Stimulated activated CD8-positive, alpha-beta memory T cell treated with anti-CD3 and anti-CD28 coated beads, Interleukin-2, amount 100 ng/mL, for 1 hour (primary cell): ENCODE measurements at places on chromosomes 5 and 9.

DNA sequence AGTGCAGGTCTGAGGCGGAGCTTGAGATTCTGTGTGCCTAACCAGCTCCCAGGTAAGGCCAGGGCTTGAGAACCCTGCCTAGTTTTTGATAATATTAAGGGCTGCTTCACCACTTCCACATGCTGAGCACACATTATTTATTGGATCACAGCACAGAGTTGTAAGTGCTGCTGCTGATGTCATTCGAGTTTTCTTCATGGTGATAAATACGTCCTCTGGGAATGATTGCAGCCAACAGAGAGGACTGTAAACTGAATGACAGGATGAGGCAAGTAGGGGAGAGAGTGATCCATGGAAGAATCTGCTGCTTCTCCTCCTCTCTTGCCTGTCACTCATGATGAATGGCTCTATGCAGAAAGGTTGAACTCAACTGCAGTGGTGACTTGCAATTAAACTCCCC, 77.9 kb upstream of the VPS13A start:
- DNase-seq = no peak

DNA sequence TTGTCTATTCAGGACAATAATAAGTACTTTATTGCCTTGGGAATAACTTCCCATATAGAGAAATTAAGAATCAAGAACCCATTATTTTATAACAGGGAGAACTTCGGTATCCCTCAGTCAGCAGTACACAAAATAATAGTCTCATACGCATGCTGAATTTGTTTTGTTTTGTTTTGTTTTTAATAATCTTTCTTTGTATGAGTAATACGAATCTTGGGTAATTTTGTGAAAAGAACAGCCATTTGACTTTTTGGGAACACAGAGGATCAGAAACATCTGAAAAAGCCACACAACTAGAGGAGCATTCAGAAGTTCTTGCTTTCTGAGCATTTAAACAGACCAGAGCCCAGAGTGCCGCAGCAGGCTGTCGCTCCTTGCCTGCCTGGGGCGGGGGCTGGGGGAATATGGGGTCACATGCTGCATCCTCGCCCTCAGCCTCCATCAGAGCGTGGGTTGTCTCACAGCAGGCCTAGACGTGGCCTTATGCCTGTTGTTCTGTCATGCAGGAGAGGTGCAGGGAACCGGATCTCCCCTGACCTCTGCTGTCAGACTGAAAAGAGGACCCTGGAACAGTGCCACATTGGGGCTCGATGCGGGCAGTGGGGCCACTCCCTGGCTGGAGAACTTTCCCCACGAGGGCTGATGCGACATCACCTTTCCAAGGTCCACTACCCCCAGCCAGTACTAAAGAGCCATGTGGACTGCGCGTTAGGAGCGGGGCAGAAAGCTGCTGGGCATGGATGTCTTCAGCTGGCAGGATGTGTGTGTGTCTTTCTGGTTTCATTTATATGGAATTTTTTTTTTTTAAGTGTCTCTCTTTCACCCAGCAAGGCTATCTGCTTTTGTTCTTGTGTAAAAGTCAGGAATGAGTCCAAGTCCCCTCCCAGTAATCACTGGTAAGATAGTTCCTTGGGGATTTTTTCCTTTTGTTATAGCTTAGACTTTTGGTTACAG, 133.4 kb upstream of the OTULINL start:
- no peak for DNase-seq

- no peak for DNase-seq
Observed at GRCh38 chr5:126355940-126356339, 67.3 kb upstream of the GRAMD2B start.

GRCh38 chr9:121073038-121073437, 1.7 kb upstream of the CNTRL start:
- DNase-seq = no peak

GRCh38 chr9:72322259-72322658, 42.7 kb downstream of the ZFAND5 start:
- no peak for DNase-seq

DNA sequence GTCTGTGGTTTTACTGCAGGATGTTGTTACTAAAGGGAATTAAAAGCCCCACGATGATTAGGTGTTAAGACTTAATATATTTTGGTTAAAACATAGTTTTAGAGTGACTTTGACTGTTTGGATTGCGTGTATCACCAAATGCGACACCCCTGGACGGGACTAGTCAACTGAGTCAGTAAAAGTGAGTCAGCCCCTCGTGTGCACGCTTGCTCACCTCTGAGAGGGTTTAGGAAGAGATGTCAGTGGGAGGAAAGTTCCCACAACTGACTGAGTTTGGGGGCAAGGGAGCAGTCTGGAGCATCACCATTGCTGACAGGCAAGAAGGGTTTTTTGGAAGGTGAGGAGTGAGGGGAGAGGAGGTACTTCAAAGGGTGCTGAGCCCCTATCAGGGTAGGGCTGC, 14.4 kb upstream of the DMRT3 start:
- no peak for DNase-seq

DNA sequence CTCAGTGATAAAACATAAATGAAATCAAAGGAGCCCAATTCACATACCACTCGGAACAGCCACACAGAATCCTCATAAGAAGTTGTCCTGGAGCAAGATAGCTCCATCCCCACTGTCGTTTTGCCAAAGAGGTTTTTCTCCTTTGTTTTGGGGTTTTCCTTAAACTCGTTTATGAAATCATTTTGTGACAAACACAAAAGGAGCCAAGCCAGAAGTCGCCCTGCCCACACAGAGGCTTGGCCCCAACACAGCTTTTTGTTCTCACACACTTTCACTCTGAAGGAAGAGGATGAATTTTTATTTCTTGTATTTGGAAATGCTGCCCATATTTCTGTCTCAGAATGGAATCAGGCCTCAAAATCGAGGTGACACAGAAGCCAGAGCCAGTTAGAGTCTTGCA, 113.4 kb downstream of the HSD17B3 start:
- DNase-seq = no peak

GRCh38 chr9:108290839-108291585, 564.8 kb downstream of the ACTL7B start:
- DNase-seq = no peak

- no peak for DNase-seq
Observed at GRCh38 chr9:4866239-4866969, 73.7 kb downstream of the RCL1 start.

DNA sequence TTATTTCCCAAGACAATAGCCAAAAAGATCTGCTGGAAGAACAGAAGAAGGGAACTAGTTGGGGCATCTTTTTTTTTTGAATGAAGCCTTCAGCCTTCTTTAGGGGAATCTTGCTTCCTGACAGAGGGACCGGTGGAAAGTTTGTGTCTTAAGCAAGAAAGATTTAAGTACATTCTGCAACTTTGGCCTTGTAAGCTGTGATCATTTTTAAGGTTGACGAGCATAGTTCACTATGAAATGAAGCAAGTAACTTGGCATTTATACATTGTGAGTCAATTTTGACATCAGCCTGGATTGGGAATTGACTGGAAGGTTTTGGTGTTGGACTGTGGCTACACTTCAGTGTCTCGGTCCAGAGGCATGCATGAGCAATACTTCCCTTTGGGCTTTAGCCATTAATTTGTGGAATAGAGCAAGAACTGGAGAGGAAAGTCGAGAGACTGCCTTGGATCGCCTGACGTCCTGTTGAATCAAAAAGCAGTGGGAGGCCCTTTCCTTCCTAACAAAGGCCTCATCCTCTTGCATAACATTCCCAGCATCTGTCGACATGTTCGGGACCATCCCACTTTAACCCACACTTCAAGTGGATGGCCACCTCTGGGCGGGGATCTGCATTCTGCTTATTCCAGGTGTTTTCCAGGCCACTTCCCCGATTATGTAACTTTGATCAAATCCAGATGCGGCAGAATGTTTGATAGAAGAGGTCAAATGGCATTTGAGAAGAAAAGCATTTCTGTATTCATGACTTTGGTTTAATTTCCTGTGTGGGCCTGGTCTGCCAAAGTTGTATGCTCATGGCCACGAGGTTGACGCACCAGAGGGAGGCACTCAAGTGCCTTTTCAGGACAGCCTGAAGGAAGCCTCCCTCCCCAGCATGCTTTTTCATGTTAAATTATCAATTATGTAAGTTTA, 12.5 kb downstream of the ABL1 start:
- no peak for DNase-seq

- no peak for DNase-seq
Observed at GRCh38 chr5:10709409-10709808, 51.6 kb downstream of the DAP start.

DNA sequence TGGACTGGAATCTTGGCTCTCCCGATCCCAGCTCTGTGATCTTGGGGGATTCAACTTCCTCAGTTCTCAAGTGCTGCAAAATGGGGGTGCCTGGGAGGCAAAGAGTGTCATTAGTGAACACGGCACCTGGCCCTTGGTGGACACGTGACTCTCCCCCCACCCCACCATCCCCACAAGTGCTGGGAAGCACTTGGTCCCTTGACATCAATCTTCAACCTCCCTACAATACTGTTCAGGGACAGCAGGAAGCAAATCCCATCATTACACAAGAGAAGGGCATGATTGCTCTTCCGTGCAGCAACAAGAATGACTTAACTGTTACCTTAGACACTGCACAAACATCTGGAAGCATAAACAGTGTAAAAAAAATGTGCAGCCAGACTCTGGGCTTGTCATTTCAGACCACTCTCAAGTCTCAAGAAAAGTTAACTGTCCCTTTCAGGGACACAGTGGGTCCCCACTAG, 61.4 kb downstream of the PSMB7 start:
- no peak for DNase-seq

- DNase-seq = no peak
Observed at GRCh38 chr9:124266139-124266825, 8.5 kb downstream of the NEK6 start.

DNA sequence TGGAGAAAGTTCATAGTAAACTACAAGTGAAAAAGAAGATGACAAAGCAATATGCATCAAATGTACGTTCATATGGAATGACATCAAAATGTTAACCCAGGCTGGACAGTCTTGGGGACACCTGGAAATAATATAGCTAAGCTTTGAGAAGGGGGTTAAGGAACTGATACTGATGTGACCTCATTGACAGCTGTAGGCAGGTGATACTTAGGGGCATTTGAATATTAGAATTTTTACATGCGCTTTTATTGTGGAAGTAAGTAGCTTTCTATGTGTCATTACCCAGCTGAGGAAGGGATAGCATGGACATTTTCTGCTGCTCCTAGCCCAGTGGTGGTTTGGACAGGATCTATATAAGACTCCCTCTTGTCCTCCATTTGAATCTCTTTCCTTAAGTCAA, 299.7 kb downstream of the CWC27 start:
- no peak for DNase-seq

GRCh38 chr5:150636391-150637244, 3.8 kb upstream of the SYNPO start:
- no peak for DNase-seq

DNA sequence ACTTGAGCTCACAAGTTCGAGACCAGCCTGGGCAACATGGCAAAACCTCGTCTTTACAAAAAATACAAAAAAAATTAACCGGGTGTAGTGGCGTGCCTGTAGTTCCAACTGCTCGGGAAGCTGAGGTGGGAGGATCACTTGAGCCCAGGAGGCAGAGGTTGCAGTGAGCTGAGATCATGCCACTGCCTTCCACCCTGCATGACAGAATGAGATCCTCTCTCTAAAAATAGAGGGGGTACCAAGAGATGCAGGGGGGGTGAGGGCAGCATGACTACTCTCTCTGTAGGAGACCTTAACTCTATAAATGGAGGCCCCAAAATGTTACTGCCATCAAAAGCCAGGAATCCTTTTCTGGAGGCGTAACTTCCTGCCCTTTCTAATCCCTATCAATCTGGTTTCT, 243.9 kb downstream of the DOCK8 start:
- no peak for DNase-seq

- no peak for DNase-seq
Observed at GRCh38 chr9:33950371-33950770, 98.3 kb downstream of the UBAP2 start.

- no peak for DNase-seq
Observed at GRCh38 chr5:146213210-146213826, 9.9 kb downstream of the RBM27 start.

GRCh38 chr5:76388236-76388635, 14.8 kb upstream of the IQGAP2 start:
- no peak for DNase-seq

GRCh38 chr9:98201102-98201501, 8.7 kb upstream of the CORO2A start:
- DNase-seq = no peak

GRCh38 chr9:77005216-77005615, 14.2 kb upstream of the FOXB2 start:
- DNase-seq = no peak

DNA sequence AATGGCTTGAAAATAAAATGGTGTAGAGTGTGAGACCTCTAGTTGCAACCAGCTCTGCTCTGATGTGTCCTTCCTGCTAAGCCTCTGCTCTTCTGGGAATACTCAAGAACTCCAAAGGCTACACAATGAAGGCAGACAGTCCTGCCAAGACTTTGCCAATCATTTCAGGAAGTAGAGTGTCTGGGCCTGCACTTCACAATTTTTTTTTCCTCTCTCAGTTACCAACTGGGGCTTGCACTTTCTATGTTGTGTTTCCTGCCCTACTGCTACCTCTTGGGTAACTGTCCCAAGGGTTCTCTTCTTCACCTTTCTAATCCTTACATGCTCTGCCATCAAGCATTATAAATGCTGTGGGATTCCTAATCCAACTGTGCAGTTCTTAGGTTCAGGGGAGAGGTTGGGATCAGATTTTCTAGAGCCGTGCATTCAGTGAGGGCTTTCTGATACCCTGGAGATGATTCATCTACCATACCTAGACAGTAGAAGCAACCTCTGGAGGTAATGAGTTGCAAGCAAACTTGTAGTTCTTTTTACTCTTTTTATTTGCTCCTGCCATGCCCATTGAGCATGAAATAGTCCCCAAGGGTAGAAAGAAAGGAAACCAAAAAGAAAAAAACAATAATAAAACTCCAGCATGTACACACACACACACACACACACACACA, 365.9 kb downstream of the MLLT3 start:
- DNase-seq = no peak

GRCh38 chr9:13352451-13352979, 73.0 kb upstream of the MPDZ start:
- DNase-seq = no peak

GRCh38 chr9:7153566-7153965, 395.8 kb downstream of the KDM4C start:
- DNase-seq = no peak

GRCh38 chr5:123937230-123937629, 425.3 kb downstream of the CSNK1G3 start:
- no peak for DNase-seq

DNA sequence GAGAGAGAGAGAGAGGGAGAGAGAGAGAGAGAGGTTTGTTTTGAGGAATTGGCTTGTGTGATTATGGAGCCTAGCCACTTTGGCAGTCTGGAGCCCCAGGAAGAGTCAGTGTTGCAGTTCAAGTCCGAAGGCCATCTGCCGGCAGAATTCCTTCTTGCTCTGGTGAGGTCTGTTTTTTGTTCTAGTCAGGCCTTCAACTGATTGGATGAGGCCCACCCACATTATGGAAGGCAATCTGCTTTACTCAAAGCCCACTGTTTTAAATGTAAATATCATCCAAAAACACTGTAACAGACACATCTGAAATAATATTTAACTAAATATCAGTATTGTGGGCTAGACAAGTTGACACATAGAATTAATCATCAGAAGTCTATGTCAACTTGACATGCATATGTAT, 11.4 kb upstream of the GRM6 start:
- DNase-seq = no peak
